GM13976 (cell line): ENCODE measurements at places on chromosomes 6 and 20.

DNA sequence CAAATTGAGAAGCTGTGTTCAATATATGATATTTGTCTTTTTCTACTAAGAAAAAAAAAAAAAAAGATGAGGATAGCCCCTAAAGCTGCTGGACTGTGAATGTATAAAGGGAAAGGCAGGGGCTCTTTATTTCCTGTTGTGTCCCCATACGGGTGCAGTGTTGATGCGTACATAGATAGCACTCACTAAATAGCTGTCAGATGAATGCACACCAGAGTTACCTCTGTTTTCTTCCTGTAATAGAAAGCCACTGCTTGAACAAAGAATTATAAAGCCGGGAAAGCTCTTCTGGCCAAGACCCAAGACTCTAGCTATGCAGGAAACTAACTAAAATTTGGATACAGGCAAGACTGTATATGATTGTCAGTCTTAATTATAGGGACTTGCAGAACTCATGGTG, 260.0 kb downstream of the FARS2 start:
- DNase-seq: no peak

DNA sequence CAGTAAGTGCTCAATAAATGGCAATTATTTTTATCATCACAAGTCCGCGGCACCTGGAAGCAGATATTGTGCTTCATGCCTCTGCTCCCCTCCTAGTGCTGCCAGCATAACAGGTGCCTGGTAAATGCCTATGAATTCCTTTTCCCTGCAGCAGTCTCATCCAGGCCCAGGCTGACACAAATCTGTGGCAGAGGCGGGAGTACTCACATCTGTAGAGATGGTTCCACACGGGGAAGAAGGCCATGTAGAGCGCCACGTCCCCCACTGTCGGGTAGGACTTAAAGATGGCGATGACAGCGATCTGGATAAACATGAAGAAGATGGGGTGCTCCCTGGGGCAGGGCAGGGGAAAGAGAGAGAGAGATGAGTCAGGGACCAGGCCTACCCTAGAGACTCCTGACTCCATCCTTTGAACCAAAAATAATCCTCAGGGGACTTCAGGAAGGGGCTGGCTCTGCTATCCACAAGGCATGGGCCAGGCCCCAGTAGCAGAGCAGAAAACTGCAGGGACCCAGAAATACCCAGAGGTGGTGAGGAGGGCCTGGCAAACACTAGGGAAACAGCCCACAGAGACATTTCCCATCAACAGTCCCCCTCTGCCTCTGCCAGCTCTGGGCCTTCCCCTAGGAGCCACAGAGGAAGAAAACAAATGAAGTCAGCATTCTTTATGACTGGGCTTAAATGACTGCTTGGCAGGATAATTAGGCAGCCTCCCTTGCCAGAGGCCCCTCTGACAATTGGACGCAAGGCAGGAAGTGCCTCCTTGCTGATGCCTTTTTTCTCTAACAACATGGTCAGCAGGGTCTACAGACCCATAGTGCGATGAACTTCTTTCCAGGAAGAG, 23.0 kb downstream of the MAP1LC3A start:
- peak; percentile 39 for DNase-seq

- DNase-seq: no peak
Observed at GRCh38 chr6:29547573-29547972, 12.0 kb downstream of the UBD start.

- no peak for DNase-seq
Observed at GRCh38 chr6:89566008-89566800, 72.3 kb downstream of the LYRM2 start.

- no peak for DNase-seq
Observed at GRCh38 chr6:116557893-116558292, 4.3 kb downstream of the CALHM4 start.
